ENCODE measurements at places on chromosomes 1 and 21.

DNA sequence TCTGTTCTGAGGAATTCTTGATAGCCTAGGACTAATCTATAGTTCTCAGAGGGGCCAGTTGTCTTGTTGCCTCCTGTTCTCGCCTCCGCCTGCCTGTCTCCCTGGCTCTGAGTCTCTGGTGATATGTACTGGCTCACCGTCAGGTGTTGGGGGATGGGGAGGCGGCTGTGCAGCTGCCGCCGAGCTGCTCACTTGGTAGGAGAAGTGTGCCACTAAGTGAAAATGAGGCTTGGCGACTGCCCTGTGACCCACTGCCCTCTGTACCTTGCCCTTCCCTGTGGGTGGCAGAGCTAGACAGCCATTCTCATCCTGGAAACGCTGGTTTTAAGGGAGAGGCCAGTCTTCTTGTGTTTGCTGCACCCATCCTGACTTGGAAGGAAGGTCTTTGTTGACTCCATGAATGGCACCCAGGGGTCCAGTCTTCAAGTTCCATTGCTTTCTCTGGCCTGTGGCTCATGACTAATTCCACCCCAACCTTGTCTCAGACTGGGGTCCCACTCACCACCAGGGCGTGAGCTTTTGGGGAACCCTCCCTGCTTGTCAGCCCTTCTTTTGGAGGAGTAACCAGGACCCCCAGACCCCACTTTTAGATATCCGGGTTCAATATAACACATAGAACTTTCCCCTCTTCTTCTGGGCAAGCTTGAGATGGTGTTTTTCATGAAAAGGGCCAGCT, 120.6 kb downstream of the CACNA1E start:
- DNase-seq, result no peak

DNA sequence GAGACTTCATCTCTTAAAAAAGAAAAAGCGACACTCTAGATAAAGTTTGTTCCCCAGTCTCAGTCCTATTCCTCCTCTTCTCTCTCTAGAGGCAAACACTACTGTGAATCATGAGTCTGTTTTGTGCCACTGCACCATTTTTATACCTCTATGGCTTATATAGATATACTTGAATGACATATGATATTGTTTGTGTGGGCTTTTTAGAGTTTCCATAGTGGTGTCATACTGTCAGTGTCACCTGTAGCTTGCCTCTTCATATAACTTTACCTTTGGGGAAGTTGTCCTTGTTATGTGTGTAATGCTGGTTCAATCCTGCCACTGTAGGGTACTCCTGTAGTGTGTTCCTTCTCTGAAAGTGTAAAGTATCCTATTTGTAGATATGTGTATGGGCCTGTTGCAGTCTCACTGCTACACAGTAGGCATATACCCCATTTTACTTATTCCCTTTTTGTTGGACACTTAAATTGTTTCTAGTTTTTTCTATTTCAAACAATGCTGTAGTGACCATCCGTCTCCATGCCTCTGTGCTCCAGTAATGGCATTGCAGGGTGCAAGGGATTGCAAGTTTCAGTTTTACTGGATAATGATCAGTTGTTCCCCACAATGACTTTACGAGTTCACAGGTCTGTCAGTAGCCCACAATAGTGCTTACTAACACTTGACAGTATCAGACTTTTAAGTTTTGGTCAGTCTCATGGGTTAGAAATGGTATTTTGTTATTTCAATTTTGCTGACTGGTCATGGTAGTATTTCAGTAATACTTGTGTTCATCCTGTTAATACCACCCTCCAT, 2.7 kb downstream of the PRMT2 start:
- DNase-seq, result no peak

DNA sequence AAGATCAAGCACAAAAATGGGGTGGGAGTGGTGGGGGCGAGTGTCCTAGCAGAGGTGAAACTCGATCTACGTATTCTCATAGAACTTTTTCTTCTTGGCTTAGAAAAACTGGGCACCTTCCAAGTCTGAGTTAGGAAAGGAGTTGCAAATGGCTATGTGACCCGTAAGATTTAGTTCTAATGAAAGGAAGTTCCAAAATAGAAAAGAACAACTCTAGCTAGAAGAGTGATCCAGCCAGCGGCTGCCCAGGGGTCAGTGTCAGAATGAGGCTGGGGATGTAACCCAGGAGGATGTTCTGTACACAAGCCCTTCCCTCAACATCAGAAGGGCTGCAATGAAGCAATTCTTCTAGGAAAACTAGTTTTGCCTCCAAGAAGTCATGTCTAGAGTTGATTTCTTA, 5.2 kb downstream of the MTARC1 start:
- no peak for DNase-seq

DNA sequence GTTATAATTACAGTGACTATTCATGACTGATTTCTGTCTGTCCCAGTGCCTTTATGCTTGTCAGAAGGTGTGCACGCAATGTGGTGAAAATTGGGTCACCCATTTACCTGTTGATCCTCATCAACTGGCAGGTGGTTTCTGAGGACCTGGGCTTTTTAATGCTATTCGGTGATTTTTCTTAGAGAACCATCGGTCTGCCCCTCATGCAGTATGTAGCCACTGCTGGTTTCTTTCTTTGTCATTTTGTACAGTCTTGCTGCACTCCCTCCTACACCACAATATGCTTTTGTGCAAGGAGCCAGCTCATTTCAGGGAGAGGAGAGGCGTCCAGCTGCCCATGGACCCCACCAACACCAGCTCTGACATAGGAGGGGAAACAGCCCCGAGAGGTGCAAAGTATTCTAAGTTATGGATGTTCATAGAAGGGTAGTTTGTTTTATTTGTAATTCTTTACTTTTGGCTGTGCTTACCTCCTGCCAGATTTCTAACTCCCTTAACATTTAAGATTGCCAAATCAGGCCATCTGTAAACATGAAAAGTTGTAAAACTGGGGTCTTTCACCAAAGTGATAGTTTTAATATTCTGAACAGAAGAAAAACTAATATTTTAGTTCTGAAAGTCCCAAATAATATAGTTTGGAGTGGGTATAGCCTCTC, 325.3 kb downstream of the PTBP2 start:
- DNase-seq, result no peak

DNA sequence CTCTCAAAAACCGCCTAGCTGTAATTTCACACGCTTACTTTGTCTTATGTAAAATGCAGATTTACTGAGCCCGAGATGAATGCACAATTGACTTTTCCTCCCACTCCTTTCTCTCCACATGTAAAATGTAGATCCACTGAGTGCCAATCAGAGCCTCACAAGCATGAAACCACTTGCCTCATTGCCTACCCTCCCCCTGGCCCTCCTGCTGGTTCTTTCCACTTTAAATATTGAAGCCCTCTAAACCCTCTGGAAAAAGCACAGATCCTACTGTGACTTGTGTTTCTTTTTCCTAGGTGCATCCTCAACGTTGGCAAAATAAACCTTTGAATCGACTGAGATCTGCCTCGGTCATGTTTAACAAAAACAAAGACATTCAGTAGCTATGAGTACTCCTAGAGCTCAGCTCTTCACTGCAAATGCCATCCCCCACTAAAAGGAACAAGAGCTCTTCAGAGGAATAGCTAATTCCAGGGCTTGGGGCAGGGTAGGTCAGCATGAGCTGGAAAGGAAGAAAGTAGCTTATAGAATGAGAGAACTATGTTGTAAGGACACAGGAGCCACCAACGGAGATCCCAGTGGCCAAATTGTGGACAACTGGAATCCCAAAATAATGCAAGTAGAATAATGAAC, 365.5 kb upstream of the RUNX1 start:
- no peak for DNase-seq

DNA sequence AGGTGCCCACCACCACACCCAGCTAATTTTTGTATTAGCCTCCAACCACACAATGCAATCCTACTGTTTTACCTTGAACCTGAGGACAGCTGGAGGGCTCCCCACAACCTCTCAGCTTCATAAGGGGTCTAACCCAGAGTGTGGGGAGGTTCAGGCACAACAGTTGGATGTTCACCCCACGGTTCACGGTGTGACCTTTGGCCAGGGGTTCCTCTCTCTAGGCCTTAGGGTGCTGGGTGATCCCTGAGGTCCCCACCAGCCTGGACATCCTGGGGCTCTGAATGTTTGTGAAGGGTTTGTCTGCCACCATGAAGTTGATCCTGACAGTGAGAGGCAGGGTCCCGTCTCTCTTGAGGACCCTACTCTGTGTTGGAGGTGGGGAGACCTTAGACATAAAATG, 3.9 kb downstream of the ACOT11 start:
- no peak for DNase-seq

DNA sequence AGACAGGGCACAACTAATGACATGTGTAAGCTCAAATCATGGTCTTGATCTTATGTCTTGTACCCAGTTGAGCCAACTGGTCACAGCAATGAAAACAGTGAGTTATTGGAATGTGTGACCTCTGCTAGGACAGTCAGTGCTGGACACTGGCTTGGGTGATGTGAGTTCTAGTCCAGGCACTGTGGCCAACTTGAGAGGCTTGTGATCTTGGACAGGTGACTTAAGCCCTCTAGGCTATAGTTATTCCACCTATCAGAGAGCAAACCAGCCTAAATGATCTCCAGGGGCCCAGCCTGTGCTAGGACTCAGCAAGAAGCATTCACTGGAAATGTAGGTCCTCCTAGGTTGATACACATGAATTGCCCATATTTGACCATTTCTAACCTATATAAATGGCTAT, 1.1 kb downstream of the KCNE2 start:
- no peak for DNase-seq

DNA sequence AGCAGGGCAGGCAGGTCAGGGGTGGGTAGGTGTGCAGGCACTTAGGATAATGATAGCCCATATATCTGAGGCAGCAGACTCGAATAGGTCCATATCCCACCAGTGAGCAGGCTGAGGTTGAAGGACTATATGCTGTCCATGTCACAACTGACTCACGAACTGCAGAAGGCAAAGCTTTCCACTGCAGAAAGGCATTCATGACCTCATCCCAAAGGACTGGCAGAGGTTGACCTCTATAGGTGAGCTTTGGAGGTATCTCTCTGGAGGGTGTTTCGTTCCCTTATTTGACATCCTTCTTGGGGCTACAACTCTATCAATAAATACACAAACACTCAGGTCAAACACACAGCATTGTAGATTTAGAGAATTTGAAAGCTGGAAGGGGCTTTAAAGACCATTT, 42.8 kb upstream of the MARK1 start:
- DNase-seq, result no peak

- DNase-seq, result no peak
Measured at GRCh38 chr21:45630066-45630694, 13.3 kb upstream of the PCBP3 start.

DNA sequence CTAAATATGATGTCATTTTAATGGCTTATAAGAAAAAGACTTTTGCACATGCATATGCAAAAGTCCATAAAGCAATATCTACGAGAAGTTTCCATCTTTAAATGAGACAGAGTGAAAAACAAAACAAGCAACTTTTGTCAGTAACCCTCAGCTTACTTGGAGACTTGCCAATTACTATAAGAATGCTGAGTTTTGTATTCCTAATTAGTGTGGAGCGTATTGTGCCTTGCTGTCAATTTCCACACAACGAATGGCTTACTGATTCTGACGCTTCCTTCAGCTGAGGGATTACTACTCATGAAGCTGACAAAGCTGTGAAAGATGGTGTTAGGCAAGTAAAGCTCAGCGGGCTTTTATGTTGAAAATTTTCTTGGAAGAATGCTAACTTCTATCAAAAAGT, 440.4 kb upstream of the ADAMTS5 start:
- no peak for DNase-seq

DNA sequence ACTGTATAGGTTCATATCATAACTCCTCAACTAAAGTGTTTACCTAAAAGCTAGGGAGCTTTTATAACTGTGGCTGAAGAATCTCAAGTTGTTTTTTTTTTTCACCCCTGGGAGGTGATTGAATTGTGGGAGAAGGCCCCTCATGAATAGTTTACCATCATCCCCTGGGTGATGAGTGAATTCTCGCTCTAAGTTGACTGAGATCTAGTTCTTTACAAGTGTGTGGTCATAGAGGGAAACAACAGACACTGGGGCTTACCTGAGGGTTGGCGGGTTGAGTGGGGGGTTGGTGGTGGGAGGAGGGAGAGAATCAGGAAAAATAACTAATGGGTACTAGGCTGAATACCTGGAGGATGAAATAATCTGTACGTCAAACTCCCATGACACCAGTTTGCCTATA, 7.9 kb upstream of the ZSCAN20 start:
- no peak for DNase-seq

- DNase-seq, result no peak
Measured at GRCh38 chr1:93595266-93595665, 86.4 kb downstream of the BCAR3 start.

DNA sequence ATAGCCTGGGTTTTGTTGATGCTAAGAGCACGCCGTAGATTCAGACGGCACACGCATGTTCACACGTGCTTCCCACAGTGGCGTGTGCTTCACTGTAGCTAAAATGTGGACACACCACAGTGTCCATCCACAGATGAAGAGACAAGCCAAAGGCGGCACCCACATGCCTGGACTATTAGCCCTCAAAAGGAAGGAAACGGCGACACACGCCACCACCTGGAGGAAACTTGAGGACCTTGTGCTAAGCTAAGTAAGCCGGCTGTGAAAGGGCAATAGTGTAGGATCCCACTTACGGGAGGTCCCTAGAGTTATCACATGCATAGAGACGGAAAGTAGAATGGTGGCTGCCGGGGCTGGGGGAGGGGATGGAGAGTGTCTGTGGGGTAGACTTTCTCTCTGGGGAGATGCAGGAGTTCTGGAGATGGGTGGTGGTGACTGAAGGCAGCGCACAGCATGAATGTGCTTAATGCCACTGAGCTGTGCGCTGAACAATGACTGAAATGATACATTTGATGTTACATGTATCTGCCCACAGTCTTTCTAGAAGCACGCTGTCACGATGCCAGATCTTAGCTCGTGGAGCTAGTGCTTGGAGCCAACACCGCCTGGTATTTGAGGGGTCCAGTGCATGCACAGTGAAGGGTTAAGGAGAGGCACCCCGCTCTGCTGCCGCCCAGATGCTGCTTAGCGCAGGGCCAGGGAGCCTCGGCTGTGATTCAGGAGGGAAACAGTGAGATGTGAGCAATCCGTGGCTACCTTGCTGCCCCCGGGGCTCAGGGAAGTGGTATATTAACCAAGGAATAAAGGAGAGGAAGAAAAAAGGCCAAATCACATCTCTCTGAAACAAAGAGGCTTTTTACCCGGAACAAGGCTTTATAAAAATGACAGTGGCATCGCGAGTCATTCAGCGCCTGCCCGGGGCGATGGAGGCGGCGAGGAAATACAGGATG, 103.7 kb downstream of the PRDM16 start:
- DNase-seq, result no peak

DNA sequence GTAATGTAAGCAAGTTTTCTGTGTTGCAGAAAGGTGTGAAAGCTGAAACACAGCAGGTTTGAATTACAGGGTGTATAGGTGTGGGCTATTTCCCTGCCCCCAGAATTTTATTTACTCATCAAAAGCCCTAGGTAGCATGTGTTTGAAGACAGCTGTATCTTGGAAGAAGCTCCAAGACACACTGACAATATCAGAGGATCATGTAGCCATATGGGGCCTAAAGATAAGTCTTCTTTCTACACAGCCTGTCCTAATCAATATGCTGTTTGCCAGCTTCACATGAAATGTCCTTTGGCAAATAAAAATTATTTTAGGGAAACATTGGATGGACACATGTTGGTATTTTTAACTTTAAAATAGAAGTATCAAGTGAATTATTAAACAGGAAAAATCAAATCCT, 17.5 kb upstream of the SUCO start:
- no peak for DNase-seq

Measured in keratinocyte (primary cell).